ENCODE measurements at places on chromosomes 5 and 9.

GRCh38 chr9:117644932-117645636, 59.1 kb upstream of the TLR4 start:
- DNase-seq, result no peak

DNA sequence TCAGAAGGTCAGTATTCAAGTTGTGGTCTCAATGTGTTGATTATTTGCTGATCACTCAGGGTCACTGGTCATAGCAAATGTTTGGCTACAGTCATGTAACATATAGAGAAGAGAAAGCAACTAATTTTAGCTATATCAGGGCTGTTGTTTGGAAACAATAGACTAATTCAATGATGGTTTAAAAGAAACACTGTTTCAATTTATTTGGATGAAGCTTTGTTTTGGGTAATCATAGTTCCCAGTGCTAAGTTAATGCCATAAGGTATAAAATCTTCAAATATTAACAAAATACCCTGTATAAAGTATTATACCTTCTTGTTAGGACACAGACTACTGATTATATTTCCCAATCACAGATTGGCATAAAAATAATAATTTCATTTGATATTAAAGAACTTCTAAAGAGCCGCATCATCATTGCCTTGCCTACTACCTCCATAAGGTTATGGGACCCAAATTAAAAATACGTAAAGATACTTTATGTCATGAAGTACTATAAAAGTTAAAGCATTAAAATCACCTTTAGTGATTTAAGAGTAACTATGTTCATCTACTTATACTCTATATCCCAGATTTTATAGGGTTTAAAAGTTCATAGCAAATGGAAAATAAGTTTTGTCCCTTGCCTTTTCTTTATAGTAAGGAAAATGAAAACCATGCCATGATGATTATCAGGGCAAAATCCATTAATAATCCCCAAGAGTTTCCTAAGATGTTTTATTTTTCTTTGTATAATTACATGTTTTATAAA, 6.0 kb downstream of the NR3C1 start:
- DNase-seq, result no peak

- no peak for DNase-seq
Observed at GRCh38 chr5:89090037-89090436, 207.1 kb upstream of the MEF2C start.

- DNase-seq, result no peak
Observed at GRCh38 chr9:8070779-8071444, 271.3 kb upstream of the DMAC1 start.

Data from AG04450 (cell line).